Mononuclear cell (primary cell): ENCODE measurements at places on chromosomes 3 and 15. TPM values are rescaled to one million over a fixed set of nuclear protein-coding genes. Genes with fewer than 3 reads are reported as not detected.

ADGRG7 gene
- not detected for total RNA-seq

HRG gene
- total RNA-seq, result not detected

AMIGO3 gene
- 3.8 TPM for total RNA-seq

MYZAP gene
- total RNA-seq, result 5.1 TPM

FBXL22 gene
- total RNA-seq, result 0.52 TPM

CGNL1 gene
- under 0.01 TPM for total RNA-seq

PTX3 gene
- 39.7 TPM for total RNA-seq

GOLGA8Q gene
- 1.8 TPM for total RNA-seq

TMCO5A gene
- total RNA-seq, result 0.10 TPM

CPNE9 gene
- not detected for total RNA-seq
